Stimulated activated CD4-positive, alpha-beta T cell treated with anti-CD3 and anti-CD28 coated beads, Interleukin-1b, Interleukin-23, amount 100 ng/mL, for 1 hour (primary cell): ENCODE measurements at places on chromosomes 5 and 9.

DNA sequence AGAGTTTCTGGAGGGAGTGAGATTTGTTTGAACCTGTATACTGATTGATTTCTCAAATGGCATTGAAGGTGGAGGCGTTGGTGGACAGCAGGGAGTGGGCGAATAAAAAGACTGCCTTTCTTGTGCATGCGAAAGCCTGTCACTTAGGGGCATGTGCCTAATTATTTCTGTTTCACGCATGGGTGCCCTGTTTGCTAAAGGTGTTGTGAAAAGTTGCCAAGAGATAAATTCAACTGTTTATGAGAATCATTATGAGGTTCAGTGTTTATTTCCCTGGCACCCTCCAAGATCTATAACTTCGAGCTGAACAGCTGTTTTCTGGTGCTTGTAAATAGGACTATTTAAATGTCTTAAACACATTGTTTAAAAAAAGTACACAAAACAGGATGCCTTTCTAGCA lies 67.4 kb upstream of the DMRTA1 start:
- DNase-seq: no peak

DNA sequence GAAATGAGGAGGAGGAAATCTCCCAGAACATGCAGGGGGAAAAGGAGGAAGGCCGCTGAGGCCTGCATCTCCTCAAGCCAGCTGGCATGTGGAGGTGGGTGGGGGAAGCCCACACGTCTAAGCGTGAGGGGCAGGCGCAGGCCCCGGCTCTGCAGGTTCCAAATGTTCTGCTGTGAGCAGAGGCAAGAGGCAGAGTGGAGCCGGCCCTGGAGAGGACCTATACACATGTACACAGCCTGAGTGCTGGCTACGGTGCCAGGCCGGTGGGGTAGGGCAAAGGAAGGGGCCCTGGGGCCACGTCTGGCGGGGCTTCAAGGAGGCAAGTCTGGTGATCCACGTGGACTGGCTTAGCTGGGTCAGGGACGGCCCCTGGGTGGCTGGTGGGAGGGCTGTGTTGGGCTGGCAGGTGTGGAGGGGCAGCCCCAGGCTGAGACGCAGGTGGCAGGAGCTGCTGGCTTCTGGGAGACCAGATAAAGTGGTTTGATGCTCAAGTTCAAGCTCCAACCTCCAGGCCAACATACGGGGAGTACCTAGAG lies 26.4 kb downstream of the LPCAT1 start:
- no peak for DNase-seq

- DNase-seq: no peak
Observed at GRCh38 chr5:146440353-146440752, 6.8 kb upstream of the TCERG1 start.

DNA sequence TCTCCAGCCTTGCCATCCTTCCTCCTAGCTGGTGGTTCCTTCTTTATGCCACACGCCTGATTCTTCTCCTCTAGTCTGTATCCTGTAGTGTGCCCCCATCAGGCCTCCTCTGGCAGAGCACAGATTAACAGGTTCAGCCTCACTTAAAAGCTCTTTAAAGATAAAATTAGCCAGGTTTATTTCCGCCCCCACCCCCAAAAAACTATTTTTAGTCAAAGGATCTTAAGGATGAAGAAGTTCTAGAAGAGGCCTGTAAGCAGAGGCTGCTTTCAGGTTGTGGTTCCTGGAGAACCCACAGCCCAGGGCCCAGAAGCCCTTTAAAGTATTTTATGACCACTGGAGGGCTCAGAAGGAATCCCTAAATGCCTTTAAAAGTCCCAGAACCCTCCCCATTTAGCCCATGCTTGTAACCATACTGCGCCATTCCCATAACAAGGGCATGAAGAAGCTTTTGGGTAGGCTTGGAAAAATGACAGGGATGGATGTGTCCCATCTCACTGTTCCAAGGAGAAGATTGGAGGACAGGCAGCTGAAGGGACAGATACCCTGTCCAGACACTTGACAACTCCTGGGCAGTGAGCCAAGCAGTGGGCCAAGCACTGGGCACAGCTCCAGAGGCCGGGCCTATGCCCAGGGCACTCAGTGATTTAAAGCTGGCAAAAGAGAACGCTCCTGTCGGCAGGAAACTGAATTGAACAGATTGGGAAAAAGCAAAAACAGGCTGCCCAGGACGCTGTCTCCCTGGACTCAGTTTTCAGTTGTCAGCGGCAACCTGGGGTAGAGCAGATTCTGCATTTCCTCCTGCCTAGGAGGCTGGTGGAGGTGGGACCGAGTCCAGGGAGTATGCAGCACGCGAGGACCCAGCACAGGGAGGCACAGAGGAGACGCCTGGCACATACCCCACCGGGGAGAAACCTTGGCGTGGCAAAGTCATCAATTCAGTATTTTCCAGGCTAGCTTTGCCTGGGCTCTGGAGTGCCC lies 106.3 kb upstream of the SSBP2 start:
- DNase-seq: no peak

DNA sequence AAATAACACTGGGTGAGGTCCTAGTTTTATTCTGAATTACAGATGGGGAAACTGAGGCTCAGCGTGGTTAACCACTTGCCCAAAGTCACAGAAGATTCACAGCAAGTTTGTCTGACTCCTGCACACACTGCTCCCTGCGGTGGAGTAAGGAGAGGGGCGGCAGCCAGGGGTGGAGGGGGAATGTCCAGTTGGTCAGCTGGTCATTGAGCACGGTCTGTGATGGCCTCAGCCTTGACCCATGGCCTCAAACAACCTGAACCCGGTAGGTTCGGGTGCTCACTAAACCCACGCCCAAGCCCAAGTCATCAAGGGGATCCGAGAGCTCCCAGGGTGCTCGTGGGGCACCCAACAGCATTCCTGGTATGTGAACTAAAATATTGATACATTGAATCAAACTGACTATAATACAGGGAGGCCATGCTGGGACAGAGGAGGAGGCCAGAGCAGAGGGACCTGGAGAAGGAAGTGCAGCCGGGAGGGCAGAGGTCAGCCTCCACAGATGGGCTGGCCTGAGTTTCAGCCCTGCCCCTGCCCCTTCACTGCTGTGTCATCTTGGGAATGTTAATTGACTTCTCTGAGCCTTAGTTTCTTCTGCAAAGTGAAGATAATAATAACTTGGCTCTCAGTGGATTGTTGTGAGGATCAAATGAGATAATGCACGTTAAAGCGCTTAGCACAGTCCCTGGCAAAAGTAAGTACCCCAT lies 3.6 kb upstream of the IL17B start:
- no peak for DNase-seq

- no peak for DNase-seq
Observed at GRCh38 chr5:37494756-37495155, 115.6 kb downstream of the WDR70 start.

DNA sequence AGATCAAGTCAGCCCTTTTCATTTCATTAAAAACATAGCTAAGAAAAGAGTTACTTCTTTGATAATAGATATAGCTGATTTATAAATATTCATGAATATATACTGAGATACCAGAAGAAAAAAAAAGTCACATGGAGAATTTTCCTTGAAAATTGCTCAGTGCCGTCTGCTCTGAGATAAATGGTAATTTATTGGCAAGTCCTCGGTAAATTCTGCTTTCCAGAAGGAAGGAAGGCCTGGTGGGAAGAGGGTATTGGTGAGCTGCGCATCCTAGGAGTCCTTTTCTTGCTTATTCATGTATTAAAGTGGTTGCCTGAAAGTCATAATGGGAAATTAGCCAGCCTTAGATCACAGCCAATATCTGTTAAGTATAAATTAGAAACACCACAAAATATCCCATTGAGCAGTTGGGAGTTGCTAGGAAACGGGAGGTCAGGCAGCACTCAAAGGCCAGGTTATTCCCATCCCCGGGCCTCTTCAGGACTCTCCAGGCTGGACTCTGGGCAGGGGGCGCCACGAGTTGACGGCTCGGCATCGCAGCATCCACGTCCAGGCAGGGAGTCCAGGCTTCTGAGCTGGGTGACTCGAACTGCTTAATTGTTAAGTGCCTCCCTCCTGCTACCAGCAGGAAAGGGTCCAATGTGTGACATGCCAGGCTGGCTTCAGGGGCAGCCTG lies 116.7 kb upstream of the RETREG1 start:
- no peak for DNase-seq

- no peak for DNase-seq
Observed at GRCh38 chr5:87899208-87899661, 369.4 kb downstream of the TMEM161B start.

GRCh38 chr9:18689921-18690320 lies 216.0 kb downstream of the ADAMTSL1 start:
- DNase-seq: no peak

GRCh38 chr5:101977729-101978345 lies 318.2 kb downstream of the SLCO4C1 start:
- no peak for DNase-seq
